HFFc6 (cell line): ENCODE measurements at places on chromosomes 12 and 14.

DNA sequence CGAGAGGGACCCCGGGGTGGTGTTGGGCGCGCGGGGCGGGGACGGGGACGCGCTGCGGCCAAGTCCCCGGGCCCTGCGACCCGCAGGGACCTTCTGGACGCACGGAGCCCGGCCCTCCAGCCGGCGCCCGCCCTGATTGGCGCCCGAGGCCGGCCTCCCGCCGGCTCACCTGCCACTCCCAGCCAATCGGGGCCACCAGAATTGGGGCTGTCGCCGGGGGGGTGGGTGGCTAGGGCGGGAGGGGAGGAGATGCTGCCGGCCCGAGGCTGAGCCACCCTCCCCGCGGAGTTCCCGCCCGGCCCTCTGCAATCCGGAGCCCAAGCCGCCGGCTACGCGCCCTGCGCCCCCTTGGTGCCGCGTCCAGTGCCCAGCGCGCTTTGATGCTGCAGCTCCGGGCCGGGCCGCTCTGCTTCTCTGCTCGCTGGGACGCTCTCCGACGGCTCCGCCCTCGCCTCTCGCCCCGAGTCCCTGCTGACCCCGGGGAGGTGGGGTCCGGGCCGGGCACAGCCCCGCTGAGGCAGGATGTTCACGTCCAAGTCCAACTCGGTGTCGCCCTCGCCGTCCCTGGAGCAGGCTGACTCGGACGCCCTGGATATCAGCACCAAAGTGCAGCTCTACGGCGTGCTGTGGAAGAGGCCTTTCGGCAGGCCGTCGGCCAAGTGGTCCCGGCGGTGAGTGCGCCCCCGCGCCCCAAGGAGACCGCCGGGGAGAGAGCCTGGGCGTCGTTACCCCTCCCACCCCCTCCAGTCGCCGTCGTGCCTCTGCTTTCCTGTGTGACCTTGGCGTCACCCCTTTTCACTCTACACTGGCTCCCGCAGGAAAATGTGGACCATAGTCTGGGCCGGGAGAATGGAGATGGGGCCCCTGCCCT lies at the start of gene PLEKHD1:
PLEKHD1 (plus strand) TSS at position 285 of the 871 bp plus-strand sequence; CDS start at position 523, 238 bp downstream.
- DNase-seq: no peak

DNA sequence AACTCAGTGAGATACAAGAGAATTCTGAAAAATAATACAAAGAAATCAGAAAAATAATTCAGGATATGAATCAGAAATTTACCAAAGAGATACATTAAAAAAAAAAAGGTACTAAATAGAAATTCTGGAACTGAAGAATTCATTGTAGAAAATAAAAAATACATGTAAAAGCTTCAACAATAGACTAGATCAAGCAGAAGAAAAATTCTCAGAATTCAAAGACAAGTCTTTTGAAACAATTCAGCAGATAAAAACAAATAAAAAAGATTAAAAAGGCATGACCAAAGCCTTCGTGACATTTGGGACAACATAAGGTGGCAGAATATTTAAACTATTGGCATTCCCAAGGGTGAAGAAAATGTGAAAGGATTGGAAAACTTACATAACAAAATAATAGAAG lies 133.1 kb upstream of the CNOT2 start:
- no peak for DNase-seq

DNA sequence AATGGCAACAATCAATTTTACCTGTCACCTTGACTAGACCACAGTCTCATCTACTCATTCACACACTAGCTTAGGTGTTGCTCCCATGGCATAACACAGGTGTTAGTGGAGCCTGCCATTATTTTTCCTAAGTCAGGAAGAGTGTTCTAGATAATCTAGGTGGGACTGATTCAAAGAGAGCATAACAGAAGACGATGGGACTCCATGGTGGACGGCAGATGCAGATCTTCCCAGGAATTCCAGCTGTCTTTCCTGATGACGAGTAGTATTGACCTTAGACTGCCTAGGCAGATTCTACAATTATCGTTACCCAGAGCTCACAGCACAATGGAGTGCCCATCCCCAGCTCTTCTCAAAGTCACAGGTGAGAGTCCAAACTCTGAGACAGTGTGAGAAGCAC lies 589.0 kb downstream of the TMEM121 start:
- DNase-seq: no peak

DNA sequence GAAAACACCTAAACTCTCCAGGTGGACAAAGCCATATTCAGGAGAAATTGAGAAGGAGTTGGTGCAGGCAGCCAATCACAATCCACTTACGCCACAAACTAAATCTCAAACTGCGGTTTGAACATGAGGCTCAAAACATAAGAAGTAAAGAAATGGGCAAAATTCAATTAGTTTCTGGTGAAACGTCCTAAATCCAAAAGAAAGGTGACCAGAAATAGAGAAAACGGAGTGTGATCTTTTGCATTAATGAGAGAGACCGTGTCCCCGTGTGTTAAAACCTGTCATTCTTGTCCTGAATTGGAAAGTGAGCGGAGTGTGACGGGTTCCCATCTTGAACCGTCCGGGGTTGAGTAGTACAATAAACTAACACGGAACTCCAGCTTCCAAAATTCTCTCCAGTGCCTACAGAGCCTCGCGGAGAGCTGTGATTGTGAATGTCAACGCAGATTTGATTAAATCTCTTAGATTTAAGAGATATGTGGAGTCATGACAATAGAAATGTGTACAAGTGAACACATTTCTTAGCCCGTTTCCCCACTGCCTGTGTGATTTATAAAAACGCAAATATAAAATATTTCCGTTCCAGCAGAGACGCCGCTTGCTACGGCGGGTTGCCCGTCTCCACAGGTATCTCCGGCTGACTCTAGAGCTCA lies 595 bp upstream of the METAP2 start:
- peak; percentile 12 for DNase-seq

- DNase-seq: peak; percentile 61
These were observed 839 bp downstream of the CLEC9A start for GRCh38 chr12:10031321-10031720.

GRCh38 chr14:97978341-97978740 lies 1181.2 kb downstream of the VRK1 start:
- peak; percentile 28 for DNase-seq

DNA sequence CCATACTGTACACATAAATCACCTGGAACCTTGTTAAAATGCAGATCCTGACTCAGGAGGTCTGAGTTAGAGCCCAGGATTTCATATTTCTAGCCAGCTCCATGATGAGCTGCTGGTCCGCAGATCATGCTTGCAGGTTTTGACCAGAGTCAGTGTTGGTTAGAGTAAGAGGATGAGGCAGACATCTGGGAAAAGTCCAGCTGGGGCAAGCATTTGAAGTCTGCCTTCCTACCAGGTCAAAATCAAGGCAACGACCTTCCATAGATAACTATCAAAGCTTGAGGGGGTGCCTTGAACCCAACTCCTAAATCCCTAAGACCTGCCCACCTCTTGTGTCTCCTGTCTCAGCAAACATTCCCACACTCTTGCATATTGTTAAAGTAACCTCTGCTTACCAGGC lies 9.2 kb downstream of the OAS2 start:
- DNase-seq: no peak

- DNase-seq: peak; percentile 91
These were observed 166.7 kb upstream of the HIF1A start for GRCh38 chr14:61528591-61529021.

DNA sequence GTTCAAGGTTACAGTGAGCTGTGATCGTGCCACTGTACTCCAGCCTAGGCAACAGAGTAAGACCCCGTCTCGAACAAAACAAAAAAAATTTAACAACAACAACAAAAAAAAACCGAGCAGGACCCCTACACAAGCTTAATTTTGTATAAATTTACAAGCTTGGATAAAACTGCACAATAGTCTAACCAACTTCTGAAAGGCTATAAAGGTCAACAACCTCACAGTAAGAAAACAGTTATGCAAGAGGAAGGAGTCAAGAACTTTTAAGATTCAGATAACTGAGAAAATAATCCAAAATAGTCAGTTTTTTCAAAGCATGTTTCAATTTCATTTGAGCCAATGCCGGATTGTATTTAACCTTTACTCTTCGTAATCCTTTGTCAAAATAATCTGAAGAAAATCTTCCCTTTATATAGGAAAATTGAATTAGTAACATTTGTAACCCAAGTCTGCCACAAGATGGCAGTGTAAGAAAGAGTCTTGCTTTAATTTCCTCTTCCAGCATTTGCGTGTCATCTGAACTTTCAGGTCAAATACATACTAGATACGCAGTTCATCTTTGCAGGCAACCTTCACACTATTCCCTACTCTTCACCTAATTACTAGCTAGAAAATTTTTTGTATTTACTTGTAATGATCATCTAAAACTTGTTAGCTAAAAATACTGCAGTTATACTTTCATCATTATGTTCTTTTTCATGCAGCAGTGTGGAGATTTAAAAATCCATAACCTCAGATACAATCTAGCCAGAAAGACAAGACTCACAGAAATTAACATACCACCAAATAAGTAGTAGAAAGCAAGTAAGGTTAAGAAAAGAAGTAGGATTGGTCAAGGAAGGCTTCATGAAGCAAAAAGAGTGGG lies 5.8 kb downstream of the CCNB1IP1 start:
- DNase-seq: peak; percentile 73

DNA sequence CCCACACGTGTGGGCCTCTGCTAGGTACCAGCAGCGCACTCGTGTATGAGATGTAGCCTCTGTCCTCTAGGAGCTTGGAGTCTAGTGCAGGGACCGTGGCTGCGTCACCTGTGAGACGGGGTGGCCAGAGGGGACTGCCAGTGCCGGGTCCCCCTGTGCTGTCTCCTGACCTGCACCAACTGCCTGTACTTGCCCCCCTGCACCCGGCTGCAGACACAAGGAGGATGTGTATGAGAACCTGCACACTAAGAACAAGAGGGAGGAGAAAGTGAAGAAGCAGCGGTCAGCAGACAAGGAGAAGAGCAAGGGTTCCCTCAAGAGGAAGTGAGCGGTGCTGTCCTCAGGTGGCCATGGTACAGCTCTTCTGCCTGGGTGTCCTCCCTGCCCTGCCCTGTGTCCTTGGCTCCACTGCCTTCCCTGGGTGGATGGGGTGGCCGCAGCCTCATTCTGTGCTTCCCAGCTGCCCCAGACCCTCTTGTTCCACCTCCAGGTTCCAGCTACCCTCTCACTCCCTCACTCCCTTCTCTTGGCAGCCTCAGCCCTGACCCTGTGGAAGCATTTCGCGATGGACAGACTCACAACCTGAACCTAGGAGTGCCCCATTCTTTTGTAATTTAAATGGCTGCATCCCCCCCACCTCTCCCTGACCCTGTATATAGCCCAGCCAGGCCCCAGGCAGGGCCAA lies 9.6 kb downstream of the PTPN6 start:
- peak; percentile 52 for DNase-seq

DNA sequence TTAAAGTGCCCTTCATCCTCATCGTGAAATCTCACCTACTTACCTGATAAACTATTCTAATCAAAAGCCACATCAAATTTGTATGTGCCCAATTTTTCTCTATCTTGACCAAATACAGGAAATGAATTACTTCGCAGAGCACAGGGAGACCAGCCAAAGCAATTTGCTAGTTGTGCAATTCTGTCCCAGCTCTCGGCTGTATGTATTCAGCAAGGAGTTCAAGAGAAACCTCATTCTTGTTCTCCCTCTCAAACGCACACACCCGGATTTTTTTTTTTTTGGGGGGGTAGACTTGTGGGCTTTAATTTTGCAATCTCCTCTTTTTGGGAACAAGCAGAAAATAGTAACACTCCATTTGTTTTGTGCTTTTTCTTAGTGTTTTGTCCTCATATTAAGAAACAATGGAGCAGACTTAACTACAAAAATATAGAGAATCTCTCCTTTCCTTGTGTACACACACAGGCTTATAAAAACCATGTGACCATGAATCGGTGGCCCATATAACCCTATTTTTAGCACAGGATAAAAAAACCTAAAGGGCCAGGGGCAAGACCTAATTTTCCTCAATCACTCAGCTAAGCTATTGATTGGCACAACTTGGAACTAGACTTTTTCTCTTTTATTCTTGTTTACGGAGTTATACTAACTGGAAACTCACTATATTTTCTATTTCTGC lies 64.2 kb downstream of the MBIP start:
- no peak for DNase-seq

GRCh38 chr12:91833780-91834359 lies 311.8 kb downstream of the BTG1 start:
- no peak for DNase-seq

- DNase-seq: peak; percentile 8
These were observed 151.4 kb upstream of the NUDT4 start for GRCh38 chr12:93226361-93226760.

- no peak for DNase-seq
These were observed 39.9 kb upstream of the DHRS7 start for GRCh38 chr14:60204843-60205774.

DNA sequence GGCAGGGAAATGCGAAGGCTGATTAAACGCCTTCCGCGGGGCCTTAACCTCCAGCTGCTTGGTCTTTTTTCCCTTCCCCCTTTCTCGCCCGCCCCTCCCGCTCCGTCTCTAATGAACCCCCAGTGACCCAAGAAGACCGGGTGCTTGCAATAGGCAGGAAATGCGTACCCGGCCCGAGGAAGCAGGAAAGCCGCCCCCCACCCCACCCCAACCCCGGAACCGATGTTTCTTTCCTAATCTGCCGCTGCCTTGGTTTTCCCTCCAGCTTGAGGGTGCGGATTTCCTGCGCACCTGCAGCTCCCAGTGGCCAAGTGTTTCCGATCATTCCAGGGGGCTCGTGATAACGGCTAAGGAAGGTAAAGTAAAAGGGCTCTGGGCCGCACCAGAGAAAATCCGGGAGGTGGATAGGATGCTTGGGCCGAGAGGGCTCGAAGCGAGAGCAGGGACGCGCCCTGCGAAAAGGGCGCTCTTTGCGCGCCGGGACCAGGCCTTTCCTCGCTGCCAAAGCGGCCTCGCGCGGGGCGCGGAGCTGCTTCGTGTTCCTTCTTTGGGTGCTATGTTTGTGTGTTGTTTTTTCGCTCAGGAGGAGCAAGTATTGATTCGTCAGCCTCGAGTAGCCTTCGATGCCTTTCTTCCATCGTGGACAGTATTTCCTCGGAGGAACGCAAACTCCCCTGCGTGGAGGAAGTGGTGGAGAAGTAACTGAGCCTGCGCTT lies 983 bp downstream of the MYF6 start:
- no peak for DNase-seq

DNA sequence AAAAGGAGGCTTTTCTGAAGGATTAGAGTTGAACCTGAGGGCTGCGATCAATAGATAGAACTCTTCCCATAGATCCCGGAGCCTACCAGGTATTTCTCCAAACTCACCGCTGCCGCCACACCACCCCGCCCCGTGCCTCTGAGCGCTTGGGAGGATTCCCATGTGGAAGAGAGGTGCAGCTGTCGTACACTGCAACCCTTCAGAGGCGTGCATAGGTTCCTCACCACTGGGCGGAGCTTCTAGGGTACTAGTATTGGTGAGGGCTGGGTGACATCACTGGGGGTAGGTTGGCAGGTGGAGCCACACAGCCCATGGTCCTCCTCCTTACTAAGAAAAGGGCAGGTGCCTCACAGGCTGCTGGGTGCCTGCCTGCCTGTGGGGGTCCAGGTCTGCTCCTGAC lies 127.0 kb downstream of the TSPAN9 start:
- no peak for DNase-seq

GRCh38 chr12:13811061-13811460 lies 170.3 kb downstream of the GRIN2B start:
- DNase-seq: no peak

- DNase-seq: no peak
These were observed 70.8 kb downstream of the AKAP6 start for GRCh38 chr14:32399920-32400319.

DNA sequence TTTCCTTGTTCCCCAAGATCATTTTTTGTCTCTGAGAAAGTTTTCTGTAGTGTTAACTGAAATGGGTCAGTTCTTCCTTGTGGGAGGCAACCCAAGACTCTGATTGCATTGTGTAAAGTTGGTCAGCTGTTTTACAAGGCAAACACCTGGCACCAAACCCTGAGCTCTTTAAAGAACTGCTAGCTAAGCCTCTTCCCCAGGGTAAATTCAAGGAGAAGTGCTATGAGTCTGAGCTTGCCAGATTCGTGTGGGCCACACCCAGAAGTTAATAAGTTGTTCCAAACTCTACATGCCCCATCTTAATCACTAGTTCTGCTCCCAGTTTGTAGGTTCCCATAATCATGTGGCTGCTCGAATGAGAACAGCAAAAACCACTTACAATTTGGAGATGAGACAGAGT lies 214.5 kb downstream of the BTG1 start:
- DNase-seq: no peak
